NCI-H1694 treated with DMSO at 0.1 percent for 48 hours (cell line): ENCODE measurements at places on chromosomes 3 and 15.

- no peak for DNase-seq
These were observed 192.7 kb downstream of the ZNF621 start for GRCh38 chr3:40717471-40717870.

GRCh38 chr3:44885618-44886017, 11.2 kb downstream of the TGM4 start:
- DNase-seq: no peak

GRCh38 chr15:95897651-95898050, 432.8 kb upstream of the NR2F2 start:
- DNase-seq: no peak

DNA sequence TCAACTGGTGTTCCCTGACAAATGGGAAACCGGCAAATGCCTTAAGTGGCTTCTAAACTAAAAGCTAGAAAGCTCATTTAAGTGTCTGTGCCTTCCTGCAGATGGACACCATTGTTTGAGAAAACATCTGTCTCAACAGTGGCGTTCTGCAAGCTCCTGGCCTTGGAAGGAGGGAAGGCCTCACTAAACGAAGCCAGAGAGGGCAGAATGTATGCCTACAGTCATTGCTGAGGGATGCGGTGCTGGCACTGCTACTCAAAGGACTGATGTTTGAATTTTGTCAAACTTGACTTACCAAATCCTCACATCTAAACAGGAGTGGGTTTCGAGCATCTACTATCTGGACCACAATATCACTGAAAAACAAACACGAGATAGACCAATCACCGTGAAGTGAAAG, 12.2 kb downstream of the LSG1 start:
- no peak for DNase-seq

DNA sequence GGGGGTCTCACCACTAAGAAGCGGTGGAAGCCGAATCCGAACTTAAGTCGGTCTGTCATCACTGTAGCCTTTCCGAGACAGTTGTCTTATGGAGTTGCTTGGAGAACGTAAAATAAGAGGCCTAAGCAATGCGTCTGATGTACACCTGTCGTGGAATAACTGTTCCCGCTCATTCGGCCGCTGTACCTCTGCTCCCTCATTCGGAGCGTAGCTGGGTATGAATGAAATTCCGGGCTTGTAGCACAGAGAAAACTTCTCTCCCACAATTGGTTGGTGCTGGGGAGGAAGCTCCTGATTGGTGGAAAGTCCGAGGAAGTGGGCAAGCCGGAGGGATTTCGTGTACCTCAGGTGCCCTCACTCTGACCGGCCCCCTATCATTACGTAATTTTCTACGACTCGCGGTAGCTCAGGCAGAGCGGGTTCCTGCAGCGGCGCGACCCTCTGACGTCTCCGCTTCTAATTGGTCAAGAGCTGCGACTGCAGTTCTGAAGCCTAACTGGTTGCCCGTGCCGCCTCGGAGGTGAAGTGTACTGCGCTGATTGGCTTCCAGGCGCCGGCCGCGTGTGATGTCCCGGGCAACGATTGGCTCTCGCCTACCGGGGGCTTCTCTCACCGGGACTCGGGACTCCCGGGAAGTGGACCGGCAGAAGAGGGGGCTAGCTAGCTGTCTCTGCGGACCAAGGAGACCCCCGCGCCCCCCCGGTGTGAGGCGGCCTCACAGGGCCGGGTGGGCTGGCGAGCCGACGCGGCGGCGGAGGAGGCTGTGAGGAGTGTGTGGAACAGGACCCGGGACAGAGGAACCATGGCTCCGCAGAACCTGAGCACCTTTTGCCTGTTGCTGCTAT, at the start of gene DNAJB11:
Gene DNAJB11 (plus strand): TSS at position 625 of the 845 bp plus-strand sequence. CDS start 178 bp downstream, at position 803.
- DNase-seq: peak; percentile 99

DNA sequence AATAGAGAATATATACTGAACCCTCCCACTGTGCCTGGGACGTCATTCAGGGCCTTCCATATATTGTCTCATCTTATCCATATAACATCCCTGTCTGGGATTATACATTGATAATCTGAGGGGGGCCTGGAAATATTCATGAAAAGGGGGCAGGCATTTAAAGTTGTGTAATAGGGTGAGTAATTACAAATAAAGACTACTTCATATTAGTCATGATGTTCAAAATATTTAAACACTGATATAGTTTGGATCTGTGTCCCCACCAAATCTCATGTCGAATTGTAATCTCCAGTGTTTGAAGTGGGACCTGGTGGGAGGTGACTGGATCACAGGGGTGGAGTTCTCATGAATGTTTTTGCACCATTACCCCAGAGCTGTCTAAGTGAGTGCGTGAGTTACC, 97.8 kb downstream of the AQP9 start:
- DNase-seq: no peak

GRCh38 chr3:63921741-63922482, 9.7 kb upstream of the SCAANT1 start:
- no peak for DNase-seq

DNA sequence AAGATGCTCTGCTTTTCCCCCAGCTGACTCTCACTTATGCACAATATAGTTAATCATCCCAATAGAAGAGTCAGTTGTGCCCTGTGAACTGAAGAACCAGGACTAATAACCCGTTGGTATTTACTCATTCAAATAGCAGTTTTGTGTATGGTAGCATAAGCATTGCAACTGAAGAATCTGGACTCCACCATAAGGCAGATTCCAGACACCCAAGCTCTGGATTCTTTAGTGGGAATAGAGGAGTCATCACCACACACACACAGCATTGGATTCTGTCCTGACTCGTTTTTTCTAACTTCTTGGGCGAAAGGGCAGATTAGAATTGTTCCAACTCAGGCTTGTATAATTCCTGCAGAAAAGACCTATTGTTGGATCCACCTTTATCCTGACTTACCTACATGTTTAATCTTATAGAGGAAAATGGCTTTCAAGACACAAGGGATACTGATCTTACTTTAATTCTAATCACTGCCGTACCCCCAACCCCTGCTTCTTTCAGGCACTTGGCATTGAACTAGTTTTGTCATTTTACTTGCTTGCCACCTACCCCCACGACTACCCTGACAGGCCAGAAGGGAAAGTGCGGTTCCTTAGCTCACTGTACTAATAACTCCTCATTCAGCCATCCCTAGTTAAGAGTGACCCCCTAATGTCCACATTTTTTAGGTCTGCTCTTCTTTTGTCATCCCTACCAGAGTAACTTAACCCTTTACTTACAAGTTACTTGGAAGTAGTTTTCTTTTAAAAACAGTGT, 42.3 kb downstream of the NKIRAS1 start:
- DNase-seq: no peak

GRCh38 chr3:165518346-165518745, 318.9 kb downstream of the BCHE start:
- no peak for DNase-seq

DNA sequence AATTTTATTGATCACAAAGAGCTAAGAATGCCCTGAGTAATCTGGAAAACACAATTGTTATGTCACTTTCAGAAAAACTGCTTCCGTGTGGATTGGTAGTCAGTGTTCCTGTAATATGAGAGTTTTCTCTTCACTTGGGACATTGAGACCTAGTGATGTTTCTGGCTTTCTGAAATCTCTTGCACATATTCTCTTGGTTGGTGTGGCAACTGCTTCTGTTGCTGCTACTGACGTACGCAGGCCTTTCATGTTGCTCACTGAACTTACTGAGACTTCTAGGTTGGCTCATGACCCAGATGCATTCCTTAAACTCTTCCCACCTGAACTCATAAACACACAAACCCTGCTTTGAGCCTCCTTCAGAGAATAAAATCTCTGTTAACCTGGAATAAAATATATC, 175.0 kb upstream of the PFN2 start:
- no peak for DNase-seq

DNA sequence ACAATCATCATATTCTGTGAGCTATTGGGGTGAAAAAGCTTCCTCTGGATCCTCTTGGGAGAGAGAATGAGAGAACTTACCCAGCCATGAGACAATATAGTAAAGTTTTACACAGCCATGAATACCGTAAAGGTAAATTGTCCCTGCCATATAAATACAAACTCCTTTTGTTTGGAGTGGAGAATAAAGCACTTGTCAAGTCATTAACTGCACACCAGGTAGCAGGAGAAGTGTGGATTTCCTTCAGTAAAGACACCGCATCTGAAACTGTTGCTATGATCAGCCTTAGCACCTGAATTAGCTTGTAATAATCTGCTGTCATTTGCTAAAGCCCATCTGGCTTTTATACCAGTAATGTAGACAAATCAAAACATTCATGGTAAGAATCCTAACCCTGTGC, 336.6 kb upstream of the SLCO3A1 start:
- no peak for DNase-seq

- DNase-seq: no peak
These were observed 82.2 kb downstream of the RORA start for GRCh38 chr15:61146931-61147230.

DNA sequence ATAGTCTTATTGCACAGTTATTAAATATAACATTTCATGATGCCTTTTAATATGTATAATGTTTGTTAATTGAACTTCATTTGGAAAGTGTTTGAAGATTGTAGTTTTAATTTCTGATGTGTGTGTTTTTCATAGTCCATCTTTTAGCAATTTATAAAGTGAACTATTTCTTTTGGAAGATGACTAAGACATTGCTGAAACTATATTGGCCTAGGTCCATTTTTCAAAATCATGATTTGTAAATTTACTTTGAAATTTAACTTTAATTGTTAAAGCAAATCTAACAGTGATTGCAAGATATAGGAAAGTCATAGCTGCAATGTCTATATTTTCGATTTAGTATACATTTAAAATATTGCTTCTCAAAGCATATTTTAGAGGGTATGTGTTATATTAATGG, 30.8 kb downstream of the MCTP2 start:
- no peak for DNase-seq

DNA sequence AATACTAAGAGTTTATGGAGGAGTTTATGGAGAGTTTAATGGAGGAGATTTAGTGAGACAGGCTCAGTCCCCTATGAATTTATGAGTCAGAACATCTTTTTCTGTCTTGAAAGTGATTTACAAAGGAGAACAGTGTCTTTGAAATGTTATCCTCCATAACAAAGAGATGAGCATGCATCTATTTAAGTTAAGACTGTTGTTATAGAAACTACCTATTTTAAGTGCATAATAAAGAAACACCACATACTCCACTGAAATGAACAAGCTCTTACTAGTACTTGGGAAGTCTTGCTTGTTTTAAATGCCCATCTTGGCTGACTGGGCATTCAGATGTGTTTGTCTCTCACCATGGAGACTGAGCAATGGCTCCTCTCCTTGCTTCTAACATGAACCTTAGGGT, 118.7 kb upstream of the ACP3 start:
- no peak for DNase-seq

GRCh38 chr15:52620496-52620895, 51.7 kb upstream of the ARPP19 start:
- DNase-seq: no peak

DNA sequence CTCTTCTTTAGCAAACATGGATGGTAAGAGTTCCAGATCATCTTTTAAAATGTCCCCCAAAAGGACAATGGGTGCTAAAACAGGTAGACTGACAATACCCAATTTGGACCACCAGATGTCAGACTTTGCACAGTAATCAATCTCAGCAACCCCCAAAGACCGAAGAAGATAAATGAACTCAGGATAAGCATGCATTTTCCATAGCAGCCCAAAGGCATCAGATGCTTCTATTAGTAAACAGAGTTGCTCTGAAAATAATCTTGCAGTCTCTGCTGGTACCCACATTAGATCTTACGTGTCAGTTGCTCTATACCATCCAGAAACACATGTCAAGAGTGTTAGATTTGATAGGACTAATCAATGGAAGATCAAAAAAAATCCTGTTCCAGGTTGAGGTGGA, 20.6 kb downstream of the MYH15 start:
- DNase-seq: peak; percentile 70

DNA sequence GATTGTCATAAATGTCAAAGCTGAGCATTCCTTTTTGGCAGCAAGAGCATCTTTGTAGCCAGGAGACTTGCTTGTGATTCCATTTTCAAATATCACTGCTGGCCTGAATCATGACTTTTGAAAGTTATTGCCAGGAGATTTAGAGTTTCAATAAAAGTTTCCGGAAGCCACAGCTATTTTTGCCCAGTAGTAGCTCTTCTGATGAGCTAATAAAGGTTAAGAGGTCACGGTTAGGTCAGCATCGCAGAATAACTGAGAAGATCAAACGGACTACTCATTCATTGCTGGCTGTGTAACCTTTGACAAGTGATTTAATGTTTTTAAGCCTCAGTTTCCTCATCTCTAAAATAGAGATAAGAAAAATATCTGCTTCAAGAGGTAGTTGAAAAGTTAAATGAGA, 105.1 kb upstream of the ETV5 start:
- no peak for DNase-seq

GRCh38 chr15:88303395-88303794, 46.9 kb upstream of the NTRK3 start:
- no peak for DNase-seq

GRCh38 chr3:64454768-64455167, 229.5 kb upstream of the PRICKLE2 start:
- DNase-seq: no peak

DNA sequence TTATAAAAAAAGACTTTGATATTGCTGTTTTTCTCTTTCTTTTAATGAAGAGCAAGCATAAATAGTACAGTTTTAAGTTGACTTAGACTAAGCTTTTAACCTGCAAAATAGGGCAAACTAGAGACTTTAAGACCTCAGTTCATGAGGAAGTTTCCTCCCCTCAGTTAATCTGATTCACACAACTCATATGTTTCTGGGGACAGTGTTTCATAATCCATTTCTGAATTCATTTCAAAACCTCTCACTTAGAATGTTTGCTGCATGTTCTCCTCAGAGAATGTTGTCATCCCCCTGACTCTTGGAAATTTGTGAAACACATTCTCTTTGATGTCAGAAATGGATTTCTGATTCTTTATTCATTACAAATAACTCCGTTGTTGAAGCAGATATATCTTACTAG, 79.3 kb upstream of the SKOR1 start:
- DNase-seq: no peak

DNA sequence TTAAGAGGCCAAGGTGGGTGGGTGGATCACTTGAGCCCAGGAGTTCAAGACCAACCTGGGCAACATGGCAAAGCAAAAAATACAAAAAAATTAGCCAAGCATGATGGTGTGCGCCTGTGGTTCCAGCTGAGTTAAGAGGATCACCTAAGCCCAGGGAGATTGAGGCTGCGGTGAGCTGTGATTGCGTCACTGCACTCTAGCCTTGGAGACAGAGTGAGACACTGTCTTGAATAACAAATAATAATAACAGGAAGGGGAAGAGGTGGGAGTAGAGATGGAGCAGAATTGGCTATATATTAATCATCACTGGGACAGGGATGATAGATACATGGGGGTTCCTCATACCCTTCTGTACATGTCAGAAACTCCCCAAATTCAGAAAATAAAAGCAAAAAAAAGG, 23.8 kb upstream of the NMB start:
- DNase-seq: no peak
